ENCODE measurements at places on chromosomes 5 and 9.

DNA sequence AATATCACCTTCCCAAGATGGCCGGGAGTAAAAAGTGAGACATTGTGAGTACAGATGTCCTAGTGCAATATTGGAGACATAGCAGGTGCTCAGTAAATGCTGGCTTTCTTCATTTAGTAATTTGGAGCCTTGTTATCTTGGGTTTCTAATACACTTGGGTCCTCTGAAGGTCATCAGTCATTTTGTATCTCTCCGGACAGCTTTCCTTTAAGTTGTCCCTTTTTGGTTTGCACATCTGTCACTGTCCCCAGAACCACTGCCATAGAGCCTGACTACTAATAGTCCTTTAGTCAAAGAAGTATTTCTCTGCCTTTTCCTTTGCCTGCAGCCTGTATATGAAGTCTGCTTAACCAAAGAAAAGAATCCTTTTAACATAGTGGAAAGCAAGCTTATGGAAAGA, 7.8 kb upstream of the ANGPTL2 start:
- DNase-seq, result no peak

DNA sequence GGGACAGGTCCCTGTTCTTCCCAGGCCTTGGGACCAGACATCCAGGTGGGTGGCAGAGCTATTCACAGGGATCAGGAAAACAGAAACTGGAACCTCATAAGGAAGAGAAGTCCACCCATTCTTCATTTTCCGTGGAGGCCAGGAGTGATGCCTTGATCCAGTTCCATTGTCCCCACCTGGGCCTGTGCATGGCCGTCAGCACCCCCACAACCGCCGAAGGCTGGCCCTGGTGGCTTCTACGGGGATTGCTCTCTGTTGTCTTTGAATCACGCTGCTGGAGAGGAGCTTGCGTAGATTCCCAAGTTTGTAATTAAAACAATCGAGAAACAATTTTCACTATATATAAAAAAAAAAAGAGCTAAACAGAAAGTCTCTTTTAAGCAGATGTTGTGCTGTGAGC, 134.4 kb downstream of the MVB12B start:
- DNase-seq, result no peak

DNA sequence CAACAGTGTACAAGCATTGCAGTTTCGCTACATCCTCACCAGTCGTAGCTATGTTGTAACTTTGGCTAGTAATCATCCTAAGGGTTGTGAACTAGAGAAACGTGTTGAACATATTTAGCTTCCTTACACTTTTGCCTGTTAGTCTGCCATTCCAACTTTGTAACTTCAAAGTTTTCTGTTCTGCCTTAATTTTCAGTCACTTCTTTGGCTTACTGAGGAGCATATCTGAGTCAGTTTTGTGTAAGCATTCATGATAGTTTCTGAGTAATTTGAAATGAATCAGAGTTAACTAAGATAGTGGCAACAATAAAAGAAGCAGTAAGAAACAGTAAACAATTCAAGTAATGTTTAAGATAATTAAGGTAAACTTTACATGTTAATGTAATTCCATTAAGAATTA, 58.9 kb upstream of the MCCC2 start:
- DNase-seq, result no peak

DNA sequence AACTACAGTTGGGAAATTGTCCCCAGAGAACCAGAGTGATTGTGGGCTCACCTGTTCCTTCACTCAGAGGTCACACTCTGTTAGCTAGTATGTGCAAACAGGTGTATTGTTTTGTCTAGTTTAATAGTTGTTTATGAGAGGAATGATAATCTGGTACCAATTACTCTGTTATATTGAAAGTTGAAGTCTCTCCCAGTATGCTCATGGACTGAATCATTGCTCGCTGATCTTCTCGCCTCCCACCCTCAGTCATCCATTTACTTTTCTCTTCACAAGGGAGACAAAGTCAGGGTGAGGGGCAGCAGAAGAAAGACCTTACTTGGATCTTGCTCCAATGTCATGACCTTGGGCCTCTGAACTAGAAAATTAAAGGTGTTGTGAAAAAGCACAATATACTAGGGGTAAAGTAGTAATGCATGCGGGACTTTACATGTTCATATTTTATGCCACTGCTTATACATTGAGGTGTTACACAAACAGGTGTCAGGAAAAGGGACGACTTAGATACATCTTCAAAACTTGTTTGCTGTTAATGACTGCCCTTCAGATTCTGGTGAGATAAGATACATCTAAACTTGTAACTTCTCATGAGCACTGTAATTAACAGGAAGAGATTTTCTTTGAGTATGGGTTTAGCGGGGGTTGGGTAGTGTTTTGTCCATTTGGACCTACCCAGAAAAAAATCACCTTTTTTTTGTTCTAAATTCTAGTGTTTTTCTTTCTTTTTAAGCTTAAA, 36.9 kb downstream of the LNPEP start:
- no peak for DNase-seq

DNA sequence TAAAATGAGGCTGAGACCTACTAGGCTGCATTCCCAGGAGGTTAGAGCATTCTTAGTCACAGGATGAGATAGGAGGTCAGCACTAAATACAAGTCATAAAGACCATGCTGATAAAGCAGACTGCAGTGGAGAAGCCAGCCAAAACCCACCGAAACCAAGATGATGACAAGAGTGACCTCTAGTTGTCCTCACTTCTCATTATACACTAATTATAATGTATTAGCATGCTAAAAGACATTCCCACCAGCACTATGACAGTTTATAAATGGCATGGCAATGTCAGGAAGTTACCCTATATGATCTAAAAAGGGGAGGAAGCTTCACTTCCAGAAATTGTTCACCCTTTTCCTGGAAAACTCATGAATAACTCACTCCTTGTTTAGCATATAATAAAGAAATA, 88.6 kb downstream of the PLPPR1 start:
- DNase-seq, result no peak

GRCh38 chr9:93260263-93261066, 76.5 kb downstream of the WNK2 start:
- no peak for DNase-seq

DNA sequence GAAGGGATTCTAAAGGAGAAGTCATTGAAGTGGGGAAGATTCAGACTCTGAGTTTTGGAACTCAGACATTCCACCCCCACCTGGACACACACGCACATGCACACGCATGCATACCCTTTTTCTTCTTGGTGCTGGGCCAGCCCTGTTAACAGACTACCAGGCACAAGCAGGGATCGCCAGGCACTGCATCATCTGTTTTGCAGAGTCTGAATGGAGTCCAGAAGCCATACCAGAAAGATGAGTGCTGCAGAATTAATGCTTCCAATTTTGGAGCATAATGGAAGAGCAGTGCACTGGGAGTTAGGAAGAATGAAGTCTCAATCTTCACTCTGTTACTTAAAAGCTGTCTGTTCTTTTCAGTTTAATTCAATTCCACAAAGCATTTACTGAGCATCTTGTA, 95.5 kb downstream of the PDE8B start:
- no peak for DNase-seq

- no peak for DNase-seq
These were observed 795 bp downstream of the DAB2IP start for GRCh38 chr9:121652021-121652837.

GRCh38 chr9:125504616-125505015, 202.4 kb downstream of the MAPKAP1 start:
- no peak for DNase-seq

DNA sequence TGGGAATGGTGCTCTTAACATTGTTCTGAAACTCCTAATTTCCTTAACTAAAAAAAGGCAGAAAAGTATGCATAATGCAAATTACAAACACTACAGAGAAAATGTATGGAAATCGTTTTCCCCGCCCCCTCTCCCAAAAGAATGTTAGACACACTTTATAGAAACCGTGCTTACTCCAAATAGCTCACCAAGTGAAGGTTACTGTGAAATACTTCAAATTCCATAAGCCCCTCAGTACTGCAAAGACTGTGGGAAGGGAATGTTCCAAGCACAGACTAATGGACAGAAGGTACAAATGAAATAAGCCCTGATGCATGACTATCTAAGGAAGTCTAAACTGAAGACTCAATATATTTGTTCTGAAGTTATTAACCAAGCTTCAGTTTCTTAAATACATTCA, 12.5 kb downstream of the MAPKAP1 start:
- no peak for DNase-seq

DNA sequence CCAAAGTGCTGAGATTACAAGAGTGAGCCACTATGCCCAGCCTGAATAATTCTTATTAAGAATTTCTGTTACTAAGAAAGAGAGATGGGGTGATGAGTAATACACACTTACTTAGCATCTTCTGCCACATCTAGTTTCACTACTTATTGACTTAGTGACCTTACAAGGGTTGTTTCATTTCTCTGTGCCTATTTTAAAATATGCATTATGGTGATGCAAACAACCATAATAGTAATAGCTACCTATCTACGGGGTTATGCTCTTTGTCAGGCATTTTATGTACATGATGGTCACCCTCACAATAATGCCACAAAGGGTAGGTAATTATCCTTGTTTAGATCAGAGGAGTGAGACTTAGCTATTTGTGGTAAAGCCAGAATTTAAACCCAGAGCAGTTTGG, 499.0 kb upstream of the SGCD start:
- no peak for DNase-seq

- DNase-seq, result peak; percentile 48
These were observed 1.8 kb downstream of the SHB start for GRCh38 chr9:38066914-38067858.

DNA sequence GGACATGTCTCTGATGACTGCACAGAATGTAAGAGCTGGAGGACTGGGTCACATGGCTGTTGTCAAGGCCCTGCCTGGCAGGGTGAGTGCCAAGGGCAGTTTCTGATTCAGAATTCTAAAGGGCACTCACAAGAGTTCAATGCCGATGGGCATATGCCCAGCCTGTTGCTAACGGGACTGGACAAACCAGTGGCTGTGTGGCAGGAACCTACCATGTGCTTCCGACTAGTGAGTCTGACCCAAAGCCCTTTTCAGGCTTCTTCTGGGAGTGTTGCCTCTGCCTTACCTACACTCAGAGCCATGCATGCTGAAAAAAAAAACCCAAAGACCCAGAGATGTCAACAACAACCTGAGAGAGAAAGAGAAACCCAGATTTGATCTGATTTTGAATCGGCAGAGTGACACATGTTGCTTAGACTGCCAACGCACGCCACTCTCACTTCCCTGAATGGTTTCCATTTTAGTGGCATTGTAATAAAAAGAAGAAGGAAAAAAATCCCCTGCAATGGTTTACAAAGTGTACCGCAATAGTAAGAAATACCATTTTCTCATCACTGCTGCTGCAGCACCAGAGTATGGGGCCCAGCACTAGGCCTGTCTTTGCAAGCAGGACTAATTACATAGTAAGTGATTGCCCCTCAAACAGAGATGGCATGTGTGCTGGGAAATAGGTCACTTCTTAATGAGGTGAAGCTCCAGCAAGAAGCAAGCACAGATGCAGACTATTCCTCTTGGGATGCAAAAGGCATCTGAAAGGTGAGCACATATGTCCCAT, 194.3 kb downstream of the PALM2AKAP2 start:
- DNase-seq, result peak; percentile 26

- DNase-seq, result no peak
These were observed 29.6 kb downstream of the C5orf58 start for GRCh38 chr5:170262061-170263045.

DNA sequence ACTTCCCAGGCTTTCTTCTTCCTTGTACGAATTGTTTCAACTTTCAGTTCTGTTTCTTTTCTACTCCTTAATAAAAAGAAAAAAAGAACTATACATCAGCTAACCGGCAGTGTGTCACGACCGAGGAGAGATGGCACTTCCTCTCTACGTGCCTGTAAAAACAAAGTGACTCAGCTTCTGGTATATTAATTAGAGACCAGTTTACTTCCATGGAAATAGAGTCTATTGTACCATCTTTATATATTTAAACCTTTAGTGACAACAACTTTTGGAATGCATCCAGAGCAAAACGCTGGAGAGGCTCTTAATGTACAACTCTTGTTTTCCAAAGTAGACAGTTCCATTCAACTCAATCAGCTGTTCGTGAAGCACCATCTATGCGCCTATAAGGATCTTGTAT, 94.5 kb upstream of the LIFR start:
- DNase-seq, result no peak

- DNase-seq, result no peak
These were observed 215.0 kb downstream of the VPS13A start for GRCh38 chr9:77392328-77392727.

DNA sequence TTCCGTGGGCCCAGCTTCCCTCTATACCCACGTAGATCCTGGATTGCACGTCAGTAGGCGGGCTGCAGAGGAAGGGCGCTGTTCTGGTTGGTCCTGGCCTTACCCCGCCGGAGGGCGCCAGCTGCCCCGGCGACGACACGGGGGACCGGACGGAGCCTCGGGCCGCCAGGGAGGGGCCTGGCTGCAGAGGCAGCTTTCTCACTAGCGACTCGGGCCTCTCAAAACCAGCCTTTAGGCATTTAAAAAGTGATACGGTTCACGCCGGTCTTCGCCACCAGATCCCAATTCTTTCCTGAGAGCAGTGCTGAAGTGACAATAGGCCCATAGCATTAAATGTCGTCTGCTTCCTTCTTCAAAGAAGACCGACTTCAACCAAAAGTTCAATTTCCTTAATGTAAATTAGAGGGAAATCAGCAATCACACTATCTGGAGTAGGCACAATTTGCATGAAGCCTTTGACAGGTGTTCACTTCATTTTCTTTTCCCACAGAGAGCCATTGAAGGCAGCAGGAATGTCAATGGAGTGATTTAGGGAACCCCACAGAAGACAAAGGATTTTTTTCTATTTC, 17.6 kb upstream of the UBE2D2 start:
- DNase-seq, result peak; percentile 75

GRCh38 chr5:142537938-142538337, 148.0 kb downstream of the FGF1 start:
- no peak for DNase-seq

DNA sequence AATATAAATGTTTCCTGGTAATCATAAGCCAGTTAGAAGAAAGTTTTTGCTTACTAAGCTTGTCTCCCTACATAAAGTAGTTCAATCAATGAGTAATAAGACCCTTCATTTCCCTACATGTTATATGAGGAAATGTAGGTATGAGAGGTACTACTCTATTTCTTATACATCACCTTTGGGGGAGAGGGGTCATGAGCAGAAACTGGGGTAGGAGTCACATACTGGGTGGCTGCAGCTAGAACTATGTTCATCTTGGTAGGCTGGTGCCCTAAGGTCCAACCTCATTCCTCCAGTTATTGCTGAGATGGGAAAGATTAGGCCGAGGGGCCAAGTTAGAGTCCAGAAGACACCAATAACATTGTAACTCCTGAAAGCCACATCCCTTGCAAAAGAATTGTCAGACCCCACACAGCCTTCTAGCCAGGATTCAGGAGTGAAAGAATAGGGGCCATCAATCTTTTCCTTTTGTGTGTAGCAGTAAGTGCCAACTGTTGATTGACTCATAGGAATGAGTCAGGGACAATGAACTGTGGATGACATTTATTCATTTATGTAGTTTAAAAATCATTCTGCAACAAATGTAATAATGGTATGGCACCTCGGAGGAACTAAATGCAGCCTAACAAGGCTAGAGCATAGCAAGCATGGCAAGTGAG, 21.6 kb upstream of the SREK1 start:
- DNase-seq, result no peak

- no peak for DNase-seq
These were observed 275.5 kb downstream of the MAST4 start for GRCh38 chr5:66871651-66872050.

All from head of caudate nucleus (tissue), 42 donors.